ENCODE measurements at places on chromosomes 7 and 10. TPM values are rescaled to one million over a fixed set of nuclear protein-coding genes. Genes with fewer than 3 reads are reported as not detected.

GRCh38 chr7:11430841-11431240 is 401.2 kb downstream of the THSD7A start:
- no peaks in the 10 kb centered on the region for H3K36me3 ChIP-seq
- H3K27ac ChIP-seq: no peak overlapping the region
- no peak for DNase-seq
- no peaks in the 10 kb centered on the region for H3K27me3 ChIP-seq

DNA sequence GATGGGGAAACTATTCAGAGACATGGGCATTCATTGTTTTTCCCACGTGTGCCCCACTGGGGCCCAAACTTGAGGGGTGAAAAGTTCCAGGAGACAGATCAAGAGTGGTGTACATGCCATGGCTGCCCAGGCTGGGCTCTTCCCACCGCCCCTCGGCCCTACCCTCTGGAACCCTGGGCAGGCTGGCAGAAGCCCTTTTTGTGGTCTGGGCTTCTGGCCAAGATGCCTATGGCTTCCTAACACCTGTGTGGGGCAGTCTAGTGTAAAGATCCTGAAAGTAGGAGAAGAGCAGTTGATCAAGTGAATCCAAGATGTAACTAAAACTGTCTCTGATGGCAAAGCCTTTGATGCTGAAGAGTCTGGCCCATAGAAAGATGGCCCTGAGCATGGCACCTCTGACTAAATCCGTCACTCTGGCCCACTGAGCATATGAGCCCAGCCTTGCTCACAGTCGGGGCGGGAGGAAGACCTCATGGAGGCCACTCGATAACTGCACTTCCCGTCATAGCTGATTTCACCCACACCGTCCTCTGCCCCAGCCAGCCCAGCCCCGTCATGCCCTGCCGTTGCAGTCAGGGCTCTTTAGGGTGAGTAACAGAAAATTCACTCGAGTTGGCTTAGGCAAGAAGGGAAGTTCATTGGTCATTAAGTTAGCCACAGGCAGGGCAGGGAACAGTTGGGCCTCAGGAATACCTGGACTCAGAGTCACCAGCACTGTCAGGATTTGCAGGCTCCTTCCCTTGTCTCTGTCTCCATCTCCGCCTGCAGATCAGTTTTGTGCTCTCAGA is 37.9 kb upstream of the MTPAP start:
- H3K27ac ChIP-seq: no peak overlapping the region
- no peaks in the 10 kb centered on the region for H3K27me3 ChIP-seq
- no peaks in the 10 kb centered on the region for H3K36me3 ChIP-seq
- no peak overlapping the region for H3K4me3 ChIP-seq
- no peaks in the 10 kb centered on the region for H3K4me1 ChIP-seq
- no peak for DNase-seq

- no peak overlapping the region for H3K4me3 ChIP-seq
- no peaks in the 10 kb centered on the region for H3K27me3 ChIP-seq
- H3K4me1 ChIP-seq: peaks cover 10% of the 10 kb centered on the region
- DNase-seq: no peak
These were observed 13.4 kb downstream of the ARPC1B start for GRCh38 chr7:99387912-99388311.

LRRTM3 gene
- total RNA-seq: not detected

SNX10 gene
- 3.1 TPM for total RNA-seq

DNA sequence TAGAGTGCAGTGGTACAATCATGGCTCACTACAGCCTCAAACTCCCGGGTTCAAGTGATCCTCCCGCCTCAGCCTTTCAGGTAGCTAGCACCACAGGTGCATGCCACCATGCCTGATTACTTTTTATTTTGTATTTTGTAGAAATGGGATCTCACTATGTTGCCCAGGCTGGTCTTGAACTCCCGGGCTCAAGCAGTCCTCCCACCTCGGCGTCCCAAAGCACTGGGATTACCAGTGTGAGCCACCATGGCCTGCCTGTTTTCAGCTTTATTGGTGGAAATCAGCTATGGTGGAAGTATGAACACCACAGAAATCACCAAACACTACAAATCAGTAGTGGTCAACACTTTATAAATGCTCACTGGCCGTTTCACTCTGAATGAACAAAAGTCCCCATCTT is 299.9 kb upstream of the LYZL1 start:
- H3K4me3 ChIP-seq: no peak overlapping the region
- peaks cover 7% of the 10 kb centered on the region for H3K4me1 ChIP-seq
- H3K27ac ChIP-seq: no peak overlapping the region
- no peaks in the 10 kb centered on the region for H3K27me3 ChIP-seq
- no peaks in the 10 kb centered on the region for H3K36me3 ChIP-seq

UCMA gene
- total RNA-seq: not detected

CALN1 gene
- not detected for total RNA-seq

JMJD1C gene
- total RNA-seq: 93.1 TPM

- H3K4me1 ChIP-seq: peaks cover 17% of the 10 kb centered on the region
- no peaks in the 10 kb centered on the region for H3K27me3 ChIP-seq
These were observed at the start of the genes MRPL43 and TWNK for GRCh38 chr10:100986952-100987684. Gene MRPL43 (minus strand): TSS chr10:100987497. CDS start chr10:100987443, 54 bp downstream. Gene TWNK (plus strand): TSS chr10:100987543. CDS start chr10:100988211, 668 bp downstream.

GRCh38 chr10:3803927-3804741 is 19.1 kb upstream of the KLF6 start:
- H3K4me1 ChIP-seq: peaks cover 43% of the 10 kb centered on the region
- H3K36me3 ChIP-seq: no peaks in the 10 kb centered on the region
- H3K4me3 ChIP-seq: no peak overlapping the region
- H3K27me3 ChIP-seq: no peaks in the 10 kb centered on the region
- H3K27ac ChIP-seq: peak overlapping the region; percentile 94

DNA sequence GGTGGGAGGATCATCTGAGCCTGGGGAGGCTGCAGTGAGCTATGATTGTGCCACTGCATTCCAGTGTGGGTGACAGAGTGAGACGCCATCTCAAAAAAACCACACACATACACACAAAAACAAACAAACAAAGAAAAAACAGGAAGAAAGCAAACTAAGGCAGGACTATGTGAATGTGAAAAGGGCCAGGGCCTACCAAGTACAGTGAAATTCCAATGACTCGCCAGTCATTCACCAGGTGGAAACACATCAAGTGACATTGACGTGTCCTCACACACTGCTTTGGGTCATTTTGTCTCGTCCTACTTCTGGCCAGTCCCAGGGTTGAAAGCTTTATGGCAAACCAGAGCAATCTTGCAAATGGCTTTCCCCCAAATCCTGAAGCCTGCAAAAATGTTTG is 79.9 kb downstream of the HIP1 start:
- no peaks in the 10 kb centered on the region for H3K36me3 ChIP-seq
- H3K27ac ChIP-seq: no peak overlapping the region

GRCh38 chr7:123746931-123747488 is 1.8 kb downstream of the WASL start:
- H3K27ac ChIP-seq: peak overlapping the region; percentile 100
- H3K4me3 ChIP-seq: peak overlapping the region; percentile 82
- peaks cover 83% of the 10 kb centered on the region for H3K4me1 ChIP-seq
- DNase-seq: no peak
- no peaks in the 10 kb centered on the region for H3K36me3 ChIP-seq

- H3K27me3 ChIP-seq: no peaks in the 10 kb centered on the region
- no peaks in the 10 kb centered on the region for H3K36me3 ChIP-seq
- H3K4me1 ChIP-seq: no peaks in the 10 kb centered on the region
- H3K4me3 ChIP-seq: no peak overlapping the region
These were observed 338.0 kb upstream of the ZMIZ1 start for GRCh38 chr10:78730754-78731153.

GRCh38 chr7:36440880-36441279 is 51.2 kb downstream of the ANLN start:
- no peak overlapping the region for H3K27ac ChIP-seq
- no peak for DNase-seq
- H3K4me3 ChIP-seq: no peak overlapping the region
- H3K27me3 ChIP-seq: no peaks in the 10 kb centered on the region
- H3K4me1 ChIP-seq: no peaks in the 10 kb centered on the region

SLC18A3 gene
- total RNA-seq: not detected

DNA sequence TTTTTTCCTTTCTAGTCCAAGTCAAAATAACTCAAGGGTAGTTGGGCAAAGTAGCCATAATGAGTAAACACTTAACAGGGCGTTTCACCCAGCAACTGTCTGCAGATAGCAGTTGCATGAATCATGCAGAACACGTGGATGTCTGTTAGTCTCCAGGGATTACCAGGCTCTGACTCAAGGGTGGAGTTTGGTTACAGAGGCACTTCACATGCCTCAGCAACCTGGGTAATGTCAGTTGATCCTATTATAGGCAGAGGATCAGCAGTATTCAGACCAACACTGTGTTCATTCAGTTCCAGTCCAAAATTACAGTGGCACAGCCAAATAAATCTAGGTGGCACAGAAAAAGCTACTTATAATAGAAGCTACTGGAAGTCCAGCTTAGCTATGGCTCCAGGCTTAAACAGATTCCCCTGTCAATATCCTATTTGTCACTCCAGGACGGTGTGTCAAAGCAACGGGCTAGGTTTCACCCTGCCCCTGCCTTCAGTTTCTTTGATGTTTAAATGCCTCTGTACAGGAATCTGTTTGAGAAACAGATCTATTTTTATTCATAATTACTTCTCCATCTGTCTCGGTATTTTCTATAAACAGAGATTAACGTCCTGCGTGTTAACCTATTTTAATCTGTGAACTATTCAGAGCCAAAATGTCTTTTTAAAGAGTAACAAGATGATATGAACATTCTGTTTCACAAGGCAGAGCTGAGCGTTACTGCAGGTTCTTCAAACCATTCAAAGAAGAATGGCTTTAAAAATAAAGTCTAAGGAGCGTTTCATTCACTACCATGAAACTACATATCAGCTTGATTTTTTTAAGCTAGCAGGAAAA is 162.6 kb upstream of the AKR1E2 start:
- H3K4me1 ChIP-seq: peaks cover 40% of the 10 kb centered on the region
- peak overlapping the region; percentile 89 for H3K27ac ChIP-seq
- DNase-seq: peak; percentile 77

LAMB1 gene
- 119 TPM for total RNA-seq

- DNase-seq: no peak
- no peak overlapping the region for H3K4me3 ChIP-seq
- peaks cover 63% of the 10 kb centered on the region for H3K27me3 ChIP-seq
- H3K27ac ChIP-seq: peak overlapping the region; percentile 42
- no peaks in the 10 kb centered on the region for H3K36me3 ChIP-seq
- H3K4me1 ChIP-seq: peaks cover 4% of the 10 kb centered on the region
These were observed 4.7 kb downstream of the GLI3 start for GRCh38 chr7:42232275-42232674.

UNCX gene
- not detected for total RNA-seq

MLLT10 gene
- total RNA-seq: 43.0 TPM

PKD1L1 gene
- 37.4 TPM for total RNA-seq

DNA sequence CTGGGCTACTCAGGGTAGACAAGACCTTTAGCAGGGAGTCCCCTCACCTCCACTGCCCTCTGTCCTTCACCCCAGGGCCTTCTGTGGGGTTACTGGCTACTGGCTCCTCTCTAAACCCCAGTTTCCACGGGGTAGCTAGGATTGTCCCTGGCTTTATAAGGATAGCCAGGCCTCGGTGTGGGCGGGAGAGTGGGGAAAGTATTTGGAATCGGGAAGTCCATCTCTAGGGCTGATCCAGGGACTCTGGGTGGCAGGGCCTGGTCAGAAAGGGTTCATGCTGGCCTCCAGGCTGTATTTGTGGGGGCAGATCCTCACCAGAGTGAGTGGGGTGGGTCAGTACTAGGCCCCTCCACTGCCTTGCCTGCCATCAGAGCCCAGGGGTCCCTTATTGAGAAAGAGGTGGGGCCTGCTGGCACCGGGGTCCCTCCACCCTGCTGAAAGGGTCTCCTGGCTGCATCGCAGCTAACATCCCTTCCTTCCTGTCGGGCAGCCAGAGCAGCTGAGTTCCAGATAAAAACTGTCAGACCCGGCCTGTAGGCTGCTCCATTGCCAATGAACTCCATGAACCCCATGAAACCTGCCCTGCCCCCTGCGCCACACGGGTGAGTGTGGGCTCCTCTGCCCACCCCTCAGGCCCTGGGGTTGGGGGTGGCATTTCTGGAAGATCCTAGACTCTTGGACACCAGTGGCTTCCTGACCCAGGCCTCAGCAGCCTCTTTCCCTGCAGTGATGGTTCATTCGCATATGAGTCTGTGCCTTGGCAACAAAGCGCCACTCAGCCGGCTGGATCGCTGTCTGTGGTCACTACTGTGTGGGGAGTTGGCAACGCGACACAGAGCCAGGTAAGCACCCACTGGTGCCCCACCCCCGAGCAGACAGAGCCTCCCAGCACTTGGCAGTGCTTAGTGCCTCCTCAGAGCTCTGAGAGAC is 7.3 kb downstream of the ZMIZ2 start:
- H3K4me3 ChIP-seq: no peak overlapping the region
- no peak for DNase-seq
- H3K4me1 ChIP-seq: peaks cover 14% of the 10 kb centered on the region
- H3K27ac ChIP-seq: peak overlapping the region; percentile 63

GRCh38 chr7:39300276-39300675 is 265.9 kb upstream of the YAE1 start:
- DNase-seq: no peak
- no peaks in the 10 kb centered on the region for H3K27me3 ChIP-seq
- no peaks in the 10 kb centered on the region for H3K36me3 ChIP-seq
- H3K27ac ChIP-seq: no peak overlapping the region
- no peaks in the 10 kb centered on the region for H3K4me1 ChIP-seq

KIAA1217 gene
- 175 TPM for total RNA-seq

LFNG gene
- 40.2 TPM for total RNA-seq

DNA sequence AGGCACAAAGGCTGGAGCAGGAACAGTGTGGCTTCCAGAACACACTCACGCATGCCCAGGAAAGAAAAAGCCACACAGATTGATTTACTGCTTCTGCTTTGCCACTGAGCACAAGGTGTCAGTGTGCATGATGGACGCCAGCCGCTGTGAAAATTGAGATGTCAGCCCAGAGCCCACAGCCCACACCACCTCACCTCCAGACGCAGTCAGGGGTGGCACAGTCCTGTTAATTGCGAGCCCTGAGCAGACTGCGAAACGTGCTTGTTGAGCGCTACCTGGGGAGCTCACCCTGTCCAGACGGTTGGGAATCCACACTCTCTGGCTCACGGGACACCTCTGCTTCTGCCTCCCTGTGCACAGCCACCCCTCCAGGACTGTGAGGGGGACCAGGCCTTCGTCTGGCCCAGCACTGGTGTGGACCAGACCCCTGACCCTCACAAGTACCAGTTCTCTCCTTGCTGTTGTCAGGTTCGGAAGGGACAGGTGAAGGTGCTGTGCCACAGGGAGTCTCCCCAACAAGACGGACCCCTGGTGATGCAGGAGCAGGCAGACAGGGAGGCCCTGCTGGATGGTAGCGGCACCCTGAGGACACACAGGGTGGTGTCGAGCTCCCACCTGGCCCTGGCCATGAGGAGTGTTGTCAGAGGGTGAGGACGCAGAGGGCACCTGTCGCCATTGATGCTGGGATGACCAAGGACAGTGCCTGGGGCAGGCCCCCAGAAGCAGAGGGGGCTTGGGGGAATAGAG is 15.3 kb downstream of the RASGEF1A start:
- DNase-seq: no peak
- no peak overlapping the region for H3K27ac ChIP-seq
- H3K36me3 ChIP-seq: no peaks in the 10 kb centered on the region
- no peaks in the 10 kb centered on the region for H3K27me3 ChIP-seq
- no peak overlapping the region for H3K4me3 ChIP-seq

GHRHR gene
- not detected for total RNA-seq

DNA sequence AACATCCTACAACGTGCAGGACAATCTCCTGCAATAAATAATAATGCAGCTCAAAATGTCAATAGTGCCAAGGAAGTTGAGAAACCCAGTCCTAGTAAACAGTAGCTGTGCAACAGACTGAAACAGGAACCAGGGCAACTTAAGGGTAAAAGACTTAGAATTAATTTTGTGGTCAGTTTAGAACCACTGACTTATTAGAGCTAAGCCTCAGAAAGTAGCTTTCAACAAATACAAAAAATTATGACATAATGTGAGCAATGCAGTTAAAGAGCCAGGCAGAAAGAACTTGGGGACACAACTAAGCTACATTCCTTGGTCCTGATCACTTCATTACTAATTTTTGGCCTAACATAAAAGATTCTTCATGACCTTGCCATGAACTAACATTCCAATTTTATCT is 195.4 kb downstream of the MACC1 start:
- H3K27me3 ChIP-seq: no peaks in the 10 kb centered on the region
- no peaks in the 10 kb centered on the region for H3K36me3 ChIP-seq
- H3K27ac ChIP-seq: no peak overlapping the region
- H3K4me3 ChIP-seq: no peak overlapping the region
- DNase-seq: no peak
